Hematopoietic multipotent progenitor cell treated with erythropoietin and hydrocortisone succinate and interleukin-3 and kit ligand, for 8 days (in vitro differentiated cells): ENCODE measurements at places on chromosomes 4 and X.
A peak's percentile ranks its signal among the peaks of the same experiment; 100 is the strongest.

GRCh38 chr4:100913685-100914084 lies 395.9 kb upstream of the EMCN start:
- DNase-seq, result no peak

DNA sequence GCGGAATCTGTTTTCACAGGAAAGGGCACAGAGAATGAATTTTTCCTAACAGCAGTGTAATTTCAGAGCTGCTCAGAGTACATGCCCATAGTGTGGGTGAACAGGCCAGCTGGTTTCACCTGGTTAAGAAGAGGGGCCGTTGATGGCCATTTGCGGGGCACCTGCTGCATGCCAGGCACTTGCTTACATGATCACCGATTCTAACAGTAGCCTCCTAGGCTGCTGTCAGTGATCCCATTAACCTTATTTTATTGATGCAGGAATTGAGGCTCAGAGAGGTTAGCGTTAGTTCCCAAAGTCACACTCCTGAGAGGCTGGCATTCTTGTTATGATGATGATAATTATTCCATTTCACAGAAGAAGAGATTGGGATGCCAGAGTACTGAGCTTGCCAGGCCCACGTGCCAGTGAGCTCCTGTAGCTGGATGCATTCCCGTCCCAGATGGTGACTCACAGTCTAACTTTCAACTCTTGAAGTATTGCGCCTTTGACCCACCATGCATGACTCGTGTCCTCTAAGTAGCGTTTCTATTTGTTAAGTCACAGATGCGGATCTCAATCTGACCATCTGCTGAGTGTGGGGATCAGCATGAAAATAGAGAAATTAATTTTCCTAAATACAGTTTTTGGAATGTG lies 76.5 kb downstream of the PSAPL1 start:
- no peak for DNase-seq

DNA sequence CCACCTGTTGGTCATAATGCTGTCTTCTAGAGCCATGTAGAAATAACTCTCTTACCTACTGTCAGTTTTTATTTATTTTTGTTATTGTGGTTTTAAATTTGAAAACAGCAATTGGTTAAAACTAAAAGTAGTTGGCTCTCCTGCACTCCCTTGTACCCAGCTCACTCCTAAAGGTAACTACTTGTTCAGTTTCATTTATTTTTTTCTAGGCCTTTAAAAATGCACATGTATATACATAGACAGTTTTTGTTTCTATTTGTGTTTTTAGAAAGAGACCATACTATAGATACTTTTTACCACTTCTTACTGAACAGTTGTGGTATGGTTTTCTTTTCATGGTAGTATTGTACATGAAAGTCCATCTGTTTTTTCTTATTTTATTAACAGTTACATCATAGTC lies 16.8 kb downstream of the SMAD1 start:
- no peak for DNase-seq

DNA sequence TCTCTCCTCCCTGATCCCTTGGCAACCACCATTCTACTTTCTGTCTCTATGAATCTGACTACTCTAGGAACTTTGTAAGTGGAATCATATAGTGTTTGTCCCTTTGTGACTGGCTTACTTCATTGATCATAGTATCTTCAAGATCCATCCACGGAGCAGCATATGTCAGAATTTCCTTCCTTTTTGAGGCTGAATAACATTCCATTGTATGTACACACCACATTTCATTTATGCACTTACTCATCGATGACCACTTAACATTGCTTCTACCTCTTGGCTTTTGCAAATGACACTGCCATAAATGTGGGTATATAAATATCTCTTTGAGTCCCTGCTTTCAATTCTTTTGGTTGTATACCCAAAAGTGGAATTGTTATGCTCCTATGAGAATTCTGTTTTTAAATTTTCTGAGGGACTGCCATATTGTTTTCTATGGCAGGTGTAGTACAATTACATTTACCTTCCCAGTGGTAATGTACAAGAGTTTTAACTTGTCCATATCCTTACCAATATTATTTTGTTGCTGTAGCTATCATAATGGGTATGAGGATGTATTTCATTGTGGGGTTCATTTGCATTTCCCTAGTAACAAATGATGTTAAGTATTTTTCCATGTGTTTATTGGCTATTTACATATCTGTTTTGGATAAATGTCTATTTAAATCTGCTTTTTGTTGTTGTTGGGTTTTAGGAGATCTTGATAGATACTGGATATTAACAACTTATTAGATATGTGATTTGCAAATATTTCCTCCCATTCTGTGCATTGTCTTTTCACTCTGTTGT lies 466.1 kb downstream of the C4orf33 start:
- DNase-seq, result no peak

- DNase-seq, result no peak
Measured at GRCh38 chr4:47786958-47787370, 50.9 kb downstream of the CORIN start.

GRCh38 chrX:24124244-24124799 lies 25.2 kb upstream of the ZFX start:
- DNase-seq, result no peak

- DNase-seq, result no peak
Measured at GRCh38 chrX:8849945-8850344, 48.8 kb upstream of the FAM9A start.

GRCh38 chr4:79645942-79646341 lies 237.9 kb upstream of the GK2 start:
- no peak for DNase-seq

GRCh38 chrX:28158019-28158777 lies 176.9 kb upstream of the DCAF8L1 start:
- DNase-seq, result no peak

DNA sequence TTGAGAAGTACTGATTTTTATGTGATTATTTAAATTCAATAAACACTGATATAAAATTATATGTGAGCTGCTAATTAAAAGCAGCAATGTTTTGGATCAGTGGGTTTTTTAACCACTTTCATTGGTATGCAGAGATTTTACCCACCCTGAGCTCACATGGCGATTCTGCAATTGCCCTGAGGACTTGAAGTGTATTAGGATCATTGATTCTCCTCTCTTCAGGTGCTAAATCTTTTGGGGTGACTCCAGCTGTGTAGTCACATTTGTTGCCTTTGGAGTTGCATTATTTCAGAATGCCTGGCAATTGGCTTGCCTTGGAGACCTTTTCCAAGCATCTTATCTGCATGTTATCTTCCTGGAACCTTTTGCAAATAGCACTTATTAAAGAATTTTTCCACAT lies 51.3 kb downstream of the UGT8 start:
- no peak for DNase-seq

DNA sequence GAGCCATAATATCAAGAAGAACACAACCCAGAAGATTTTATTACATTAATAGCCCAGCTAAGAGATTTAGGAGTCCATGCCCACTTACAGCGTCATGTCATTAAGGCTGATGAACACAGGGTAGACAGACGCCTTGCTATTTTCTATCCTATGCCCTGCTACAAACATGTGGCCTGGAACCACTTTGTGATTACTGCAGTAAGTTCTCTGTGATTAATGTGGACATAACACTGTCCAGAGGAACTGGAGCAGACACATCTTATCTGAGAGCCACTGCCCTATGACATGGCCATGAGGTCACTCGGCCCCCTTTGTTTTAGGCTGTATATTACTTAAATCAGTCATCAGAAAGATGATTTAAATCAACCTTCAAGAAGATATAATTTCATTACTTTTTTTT lies 211.7 kb downstream of the MAML3 start:
- no peak for DNase-seq

GRCh38 chrX:4091046-4091760 lies 377.8 kb upstream of the PRKX start:
- no peak for DNase-seq

DNA sequence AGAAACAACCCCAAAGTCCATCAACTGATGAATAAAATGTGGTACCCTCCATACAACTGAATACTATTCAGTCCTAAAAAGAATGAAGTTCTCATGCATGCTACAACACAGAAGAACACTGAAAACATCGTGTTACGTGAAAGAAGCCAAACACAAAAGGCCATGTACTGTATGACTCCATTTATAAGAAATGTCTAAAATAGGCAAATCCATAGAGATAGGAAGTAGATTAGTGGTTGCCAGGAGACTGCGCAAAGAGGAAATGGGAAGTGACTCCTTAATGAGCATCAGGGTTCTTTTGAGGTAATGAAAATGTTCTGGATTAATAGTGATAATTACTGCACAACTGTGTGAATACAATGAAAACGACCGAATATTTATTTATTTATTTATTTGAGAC lies 23.4 kb downstream of the FBXW7 start:
- DNase-seq, result no peak

DNA sequence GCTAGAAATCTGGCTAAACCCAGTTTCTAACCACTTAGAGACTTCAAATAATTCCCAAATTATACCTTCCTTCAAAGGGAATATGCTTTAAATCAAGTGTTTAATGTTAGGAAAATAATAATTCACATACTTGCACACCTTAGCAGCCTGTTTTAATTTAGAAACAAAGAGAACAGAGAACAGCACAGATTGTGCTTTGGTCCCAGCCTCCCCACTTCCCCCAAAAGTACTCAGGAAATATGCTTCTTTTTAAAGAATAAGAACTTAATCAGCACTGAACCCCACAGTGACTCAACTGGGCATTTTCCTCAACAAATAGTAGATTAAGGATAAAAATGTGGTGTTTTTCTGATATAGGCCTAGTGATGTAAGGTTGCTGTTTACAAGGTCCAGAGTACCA lies 295.8 kb downstream of the GBA3 start:
- no peak for DNase-seq

- DNase-seq, result no peak
Measured at GRCh38 chr4:10567766-10568165, 110.5 kb upstream of the ZNF518B start.

DNA sequence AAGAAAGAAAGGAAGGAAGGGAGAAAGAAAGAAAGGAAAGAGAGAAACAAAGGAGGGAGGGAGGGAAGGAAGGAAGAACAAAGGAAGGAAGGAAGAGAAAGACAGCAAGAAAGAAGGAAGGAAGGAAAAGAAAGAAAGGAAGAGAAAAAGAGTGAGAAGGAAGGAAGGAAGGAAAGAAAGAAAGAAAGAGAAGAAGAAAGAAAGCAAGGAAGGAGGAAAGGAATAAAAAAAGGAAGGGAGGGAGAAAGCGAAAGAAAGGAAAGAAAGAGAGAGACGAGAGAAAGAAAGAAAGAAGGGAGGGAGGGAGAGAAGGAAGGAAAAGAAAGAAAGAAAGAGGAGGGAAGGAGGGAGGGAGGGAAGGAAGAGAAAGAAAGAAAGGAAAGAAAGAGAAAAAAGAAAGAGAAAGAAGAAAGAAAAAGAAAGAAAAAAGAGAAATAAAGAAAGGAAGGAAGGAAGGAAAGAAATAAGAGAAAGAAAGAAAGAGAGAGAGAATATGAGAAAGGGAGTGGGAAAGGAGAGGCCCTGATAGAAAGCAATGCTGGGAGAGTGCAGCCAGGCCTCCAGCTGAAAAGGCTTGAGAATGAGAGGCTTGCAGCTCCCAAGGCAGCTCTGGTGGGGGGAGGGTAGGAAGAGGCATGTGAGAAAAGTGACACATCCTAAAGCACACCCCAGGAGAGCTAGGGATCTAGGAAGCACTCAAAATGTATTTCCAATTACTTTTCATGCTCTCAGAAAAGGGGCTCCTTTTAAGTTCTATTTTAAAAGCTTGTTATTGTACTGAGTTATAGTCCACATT lies 134.0 kb upstream of the ZIC3 start:
- DNase-seq, result no peak

GRCh38 chr4:75502671-75503070 lies 11.5 kb downstream of the RCHY1 start:
- DNase-seq, result no peak

DNA sequence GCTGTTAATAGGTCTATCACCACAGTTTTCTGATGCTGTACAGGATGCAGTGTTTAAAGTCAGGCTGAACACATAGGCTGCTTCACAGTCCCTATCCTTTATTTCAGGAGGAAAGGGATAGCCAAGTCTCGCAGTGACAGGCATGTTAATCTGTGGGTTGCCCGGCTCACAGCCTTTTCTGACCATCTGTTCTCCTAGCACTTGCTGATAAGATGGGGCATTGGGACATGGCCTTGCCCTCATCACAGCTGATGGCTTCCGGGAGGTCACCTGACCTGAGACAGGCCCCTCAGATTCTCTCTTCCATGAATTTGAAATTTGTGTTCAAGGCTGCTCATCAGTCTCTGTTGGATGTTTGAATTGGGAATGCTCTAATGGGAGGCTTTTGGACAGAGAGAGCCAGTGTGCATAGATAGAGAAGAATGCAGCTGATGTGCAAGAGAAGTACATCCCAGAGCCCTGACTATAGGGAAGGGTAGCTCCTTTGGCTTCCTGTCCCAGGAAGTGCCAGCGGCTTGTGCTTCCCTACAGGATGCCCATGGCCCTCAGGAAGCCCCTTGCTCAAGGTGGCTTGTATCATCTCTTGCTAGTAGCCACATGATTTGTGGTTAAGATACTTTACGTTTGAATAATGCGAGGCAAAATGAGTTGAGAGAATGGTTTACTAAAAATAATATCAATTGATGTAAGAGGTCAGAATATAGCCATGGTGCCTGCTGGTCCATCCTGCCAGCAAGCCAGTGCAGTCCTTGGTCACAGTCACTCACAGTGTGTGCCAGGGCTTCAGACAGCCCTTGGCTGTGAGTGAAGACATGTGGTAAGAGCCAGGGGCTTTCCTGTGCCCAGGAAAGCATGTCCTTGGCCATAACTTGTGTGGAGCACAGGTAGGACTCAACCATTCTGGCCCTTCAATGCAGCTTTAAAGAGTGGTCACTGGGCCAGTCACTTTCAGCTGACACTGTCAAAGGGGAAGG lies 88.6 kb downstream of the TSPAN7 start:
- DNase-seq, result peak; percentile 91
